ENCODE measurements at places on chromosomes 3 and 15.

DNA sequence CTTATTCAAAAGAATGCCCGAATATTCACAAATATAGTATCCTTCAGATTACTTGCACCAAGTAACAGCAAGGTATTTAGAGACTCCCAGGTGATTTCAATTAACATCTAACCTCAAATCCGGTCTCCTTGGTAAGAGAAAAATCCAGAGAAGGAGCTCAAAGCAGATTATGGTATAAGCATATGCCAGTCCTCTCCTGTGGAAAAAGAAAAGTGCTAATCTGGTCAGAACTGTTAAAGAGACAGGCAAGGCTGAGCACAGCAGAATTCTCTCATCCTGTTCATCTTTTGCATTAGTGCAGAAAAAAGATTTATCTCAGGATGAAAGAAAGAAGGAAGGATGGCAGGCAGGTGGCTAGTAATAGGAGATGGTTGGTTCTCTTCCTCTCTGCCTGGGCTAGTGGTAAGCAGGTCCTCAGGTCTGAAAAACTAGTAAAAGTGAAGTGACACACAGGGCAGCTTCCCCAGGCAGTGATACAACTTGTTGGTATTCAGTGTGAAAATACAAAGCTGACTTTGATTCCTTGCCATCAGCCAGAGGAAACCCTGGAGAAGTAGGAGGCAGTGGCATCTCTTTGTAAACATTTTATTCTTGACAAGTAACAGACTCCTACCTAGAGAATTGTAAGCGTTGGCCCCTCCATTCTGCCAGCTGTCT, 14.2 kb downstream of the ATXN7 start:
- no peak for DNase-seq

DNA sequence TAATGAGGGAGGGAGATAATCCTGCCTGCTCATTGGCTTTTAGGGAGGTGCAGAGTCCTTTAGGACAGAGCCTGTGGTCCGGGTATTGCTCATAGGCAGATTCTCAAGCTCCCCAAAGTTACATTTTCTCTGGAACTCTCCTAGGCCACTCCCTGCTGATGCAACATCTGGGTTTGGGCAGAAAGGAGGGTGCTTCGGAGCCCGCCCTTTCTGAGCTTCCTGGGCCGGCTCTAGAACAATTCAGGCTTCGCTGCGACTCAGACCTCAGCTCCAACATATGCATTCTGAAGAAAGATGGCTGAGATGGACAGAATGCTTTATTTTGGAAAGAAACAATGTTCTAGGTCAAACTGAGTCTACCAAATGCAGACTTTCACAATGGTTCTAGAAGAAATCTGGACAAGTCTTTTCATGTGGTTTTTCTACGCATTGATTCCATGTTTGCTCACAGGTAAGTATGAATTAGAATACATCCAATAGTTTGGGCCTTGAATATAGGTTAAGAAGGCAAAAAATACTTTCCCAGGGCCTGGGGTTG, at the start of gene IL20RB:
Gene IL20RB (plus strand): TSS at position 233 of the 538 bp plus-strand sequence. CDS start 131 bp downstream, at position 364.
- DNase-seq: no peak

DNA sequence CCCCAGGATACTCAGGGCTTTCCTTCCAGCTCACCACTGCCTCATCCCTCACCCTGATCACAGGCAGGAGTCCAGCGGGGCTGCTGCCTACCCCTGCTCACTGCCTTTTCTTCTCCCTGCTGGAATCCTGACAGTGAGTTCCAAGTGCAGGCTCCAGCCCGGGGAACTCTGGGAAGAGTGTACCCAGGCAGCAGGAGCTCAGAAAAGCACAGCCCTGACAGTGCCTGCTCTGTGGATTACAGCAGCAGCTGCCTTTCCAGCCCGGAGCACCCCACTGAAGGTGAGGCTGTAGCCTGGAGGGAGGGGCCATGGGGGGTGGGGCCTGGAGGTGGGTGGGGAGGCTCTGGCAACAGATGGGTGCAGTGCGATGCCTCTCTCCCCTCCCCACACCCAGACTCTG, 6.1 kb upstream of the JMJD7 start:
- no peak for DNase-seq

- no peak for DNase-seq
Measured at GRCh38 chr3:8986741-8987140, 23.5 kb upstream of the RAD18 start.

GRCh38 chr3:187706971-187707370, 4.6 kb upstream of the RTP2 start:
- no peak for DNase-seq

- no peak for DNase-seq
Measured at GRCh38 chr15:67003586-67003985, 61.8 kb upstream of the SMAD3 start.

DNA sequence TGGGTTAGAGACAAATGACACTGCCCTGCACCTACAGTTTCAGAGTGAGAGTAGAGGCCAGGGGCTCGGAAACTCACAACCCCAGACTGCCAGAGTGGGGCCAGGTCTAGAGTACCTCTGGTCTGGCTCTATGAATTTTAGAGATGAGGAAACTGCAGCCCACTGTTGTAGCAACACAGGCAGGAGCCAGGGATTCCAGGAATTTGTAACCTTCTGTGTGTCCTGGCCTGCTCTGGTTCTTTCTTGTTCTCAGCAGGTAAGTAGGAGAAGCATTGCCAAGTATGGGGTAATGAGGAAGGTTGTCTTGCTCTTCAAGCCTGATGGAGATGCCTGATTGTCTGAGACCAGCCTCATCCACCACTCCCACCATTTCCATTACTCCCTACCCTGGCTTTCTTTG, 221.8 kb downstream of the UACA start:
- no peak for DNase-seq

Measured in stimulated activated effector memory CD8-positive, alpha-beta T cell treated with anti-CD3 and anti-CD28 coated beads, Interleukin-12 subunit alpha, Interleukin-12 subunit beta, amount 100 ng/mL, for 72 hours (primary cell).